ENCODE measurements at places on chromosomes 12 and 14.

DNA sequence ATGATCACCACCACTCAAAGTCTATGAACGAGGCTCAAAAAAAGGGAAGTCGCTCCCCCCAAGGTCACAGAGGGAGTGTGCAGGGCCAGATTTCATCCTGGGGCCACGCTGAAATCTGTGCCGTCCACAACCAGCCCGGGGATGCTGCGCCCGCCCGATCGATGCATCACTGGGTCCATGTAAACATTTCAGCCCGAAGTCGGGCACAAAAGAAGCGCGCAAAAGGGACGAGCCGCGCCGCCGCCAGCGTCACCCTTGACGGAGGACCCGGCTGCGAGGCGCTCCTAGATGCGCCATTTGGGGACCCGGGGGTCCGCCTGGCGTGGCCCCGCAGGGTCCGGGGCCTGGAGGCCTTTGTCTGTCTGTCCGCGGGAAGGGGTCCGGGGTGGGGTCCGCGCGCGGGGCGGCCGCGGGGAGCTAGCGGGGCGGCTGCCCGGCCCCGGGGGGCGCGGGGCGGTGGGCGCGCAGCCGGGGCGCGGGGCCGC is 503 bp downstream of the FBXO21 start:
- no peak for DNase-seq

GRCh38 chr12:12718381-12718759 is 1.2 kb downstream of the CDKN1B start:
- no peak for DNase-seq

DNA sequence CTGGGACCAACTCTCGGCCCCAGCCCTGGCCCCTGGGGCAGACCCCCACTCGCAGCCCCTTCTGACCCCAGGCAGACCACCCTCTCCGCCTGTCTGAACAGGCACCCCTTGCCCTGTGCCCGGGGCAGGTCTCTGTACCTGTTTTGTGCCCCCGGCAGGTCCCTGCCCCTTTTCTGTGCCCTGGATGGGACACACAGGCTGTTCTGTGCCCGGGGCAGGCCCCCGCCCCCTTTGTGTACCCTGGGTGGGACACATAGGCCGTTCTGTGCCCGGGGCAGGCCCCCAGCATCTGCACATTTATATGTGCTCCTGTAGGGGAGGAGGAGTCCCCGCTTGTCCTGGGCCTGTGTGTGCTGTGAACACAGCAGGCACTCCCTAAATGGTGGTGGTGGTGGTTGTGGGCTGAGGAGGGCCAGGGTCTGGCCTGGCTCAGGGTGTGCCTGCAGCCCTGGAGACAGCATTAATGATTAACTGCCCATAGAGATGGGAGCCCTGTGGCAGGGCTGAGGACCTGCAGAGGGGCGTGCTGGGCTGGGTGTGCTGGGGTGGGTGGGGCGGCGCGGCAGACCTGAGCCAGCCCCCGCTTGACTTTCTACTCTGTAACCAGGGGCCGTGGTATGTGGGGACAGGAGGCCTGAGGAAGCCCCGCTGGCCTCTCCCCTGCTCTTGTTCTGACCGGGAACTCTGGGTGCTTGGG is 3.7 kb downstream of the FBRSL1 start:
- DNase-seq: no peak

- no peak for DNase-seq
Observed at GRCh38 chr14:58785701-58786100, 147.9 kb downstream of the DACT1 start.

DNA sequence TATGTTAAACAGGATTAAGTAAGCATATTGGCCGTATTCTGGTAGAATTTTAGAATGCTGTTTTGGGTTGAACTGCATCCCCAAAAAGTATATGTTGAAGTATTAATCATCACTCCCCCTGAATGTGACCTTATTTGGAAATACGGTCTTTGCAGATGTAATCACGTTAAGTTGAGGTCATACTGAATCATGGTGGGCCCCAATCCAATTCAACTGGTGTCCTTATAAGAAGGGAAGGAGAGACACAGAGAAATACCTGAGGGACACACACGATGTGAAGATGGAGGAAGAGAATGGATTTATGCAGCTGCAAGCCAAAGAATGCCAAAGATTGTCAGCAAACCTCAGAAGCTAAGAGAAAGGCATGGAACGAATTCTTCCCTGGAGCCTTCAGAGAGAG is 268.6 kb downstream of the ITPR2 start:
- no peak for DNase-seq

DNA sequence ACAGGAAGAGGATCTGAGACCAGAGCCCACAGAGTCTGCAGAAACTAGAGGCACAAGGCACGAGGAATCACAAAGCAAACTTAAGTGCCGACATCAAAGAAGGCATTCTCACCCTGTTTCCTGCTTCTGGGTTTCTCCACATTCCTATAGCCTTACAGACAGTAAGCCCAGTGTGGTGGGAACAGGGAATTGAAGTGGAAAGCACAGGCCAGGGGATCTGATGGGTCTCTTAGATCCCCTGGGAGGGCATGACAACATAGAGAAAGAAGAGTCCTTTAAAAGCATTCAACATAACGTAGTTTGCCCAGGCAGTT is 75.6 kb upstream of the FRMD6 start:
- DNase-seq: no peak

DNA sequence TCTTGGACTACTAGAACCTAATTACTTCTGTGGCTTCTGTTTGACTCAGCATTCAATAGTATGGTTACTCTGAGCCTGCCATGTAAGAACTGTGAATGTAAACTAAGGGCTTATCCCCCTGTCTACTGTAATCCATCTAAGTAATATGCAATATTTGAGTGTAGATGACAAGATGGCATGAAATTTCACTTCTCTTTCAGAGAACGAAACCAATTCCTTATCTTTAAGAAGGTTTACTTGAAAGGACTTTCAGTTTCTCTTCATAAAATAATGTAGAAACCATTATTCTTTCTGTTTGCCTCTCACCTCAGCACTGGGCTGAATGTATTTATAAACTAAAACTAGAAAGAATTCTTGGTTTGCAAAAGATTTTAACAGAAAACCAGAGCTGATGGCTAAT is 60.4 kb upstream of the ARID2 start:
- no peak for DNase-seq

DNA sequence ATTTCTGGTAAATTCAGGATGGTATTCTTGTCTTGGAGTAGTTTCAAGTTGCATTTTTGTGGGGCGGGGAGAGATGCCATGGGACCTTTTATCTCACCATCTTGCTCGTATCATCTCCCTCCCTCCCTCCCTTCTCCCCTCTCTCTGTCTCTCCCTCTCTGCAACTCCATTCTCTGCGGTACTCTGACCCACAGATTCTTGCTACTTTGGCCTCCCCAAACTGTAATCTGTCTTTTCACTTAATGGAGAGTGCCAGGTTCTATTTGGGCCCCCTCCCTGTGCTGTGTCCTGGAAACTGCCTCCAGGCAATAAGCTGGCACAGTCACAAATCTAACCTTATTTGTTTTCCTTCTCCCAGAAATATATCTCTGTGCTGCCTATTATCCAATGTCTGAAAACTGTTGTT is 175.2 kb downstream of the PAWR start:
- no peak for DNase-seq

GRCh38 chr12:54306925-54307741 is 6.3 kb upstream of the NFE2 start:
- peak; percentile 23 for DNase-seq

- no peak for DNase-seq
Observed at GRCh38 chr14:98189062-98189461, 1082.9 kb downstream of the BCL11B start.

- no peak for DNase-seq
Observed at GRCh38 chr14:63220526-63220925, 16.3 kb downstream of the RHOJ start.

GRCh38 chr12:102484428-102484958 is 4.1 kb upstream of the IGF1 start:
- DNase-seq: no peak

DNA sequence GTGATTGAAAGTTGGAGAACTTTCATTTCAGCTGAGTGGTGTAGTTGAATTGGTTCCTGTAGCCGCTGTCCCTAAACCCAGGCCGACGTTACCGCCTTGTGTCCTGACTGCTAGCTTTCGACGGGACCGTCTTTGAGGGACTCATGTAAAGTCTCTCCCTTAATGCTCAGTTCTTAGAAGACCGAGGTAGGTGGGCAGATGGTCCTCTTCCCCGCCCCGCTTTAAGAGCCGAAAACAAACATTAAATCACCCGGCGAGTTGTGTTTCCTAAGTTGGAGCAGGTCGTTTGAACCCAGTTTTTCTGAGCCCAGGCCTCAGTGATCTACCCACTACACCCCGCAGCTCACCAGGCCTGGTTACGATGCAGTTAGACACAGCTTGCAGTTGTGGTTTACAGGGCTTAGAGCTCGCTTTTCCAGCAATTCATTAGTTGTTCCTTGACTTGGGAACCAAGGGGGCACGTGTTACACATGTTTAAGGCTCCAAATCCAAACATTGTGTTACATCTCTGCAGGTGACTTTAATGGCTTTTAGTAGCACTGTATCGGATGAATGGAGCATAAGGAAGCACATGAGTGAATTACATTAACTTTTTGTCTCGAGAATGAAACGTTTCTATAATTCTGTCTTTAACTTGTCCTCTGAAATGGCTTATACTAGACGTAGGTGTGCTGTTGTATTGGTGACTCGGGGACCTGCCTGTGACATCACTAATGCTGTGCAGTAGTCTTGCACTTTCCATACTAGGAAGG is 790 bp downstream of the NEDD1 start:
- DNase-seq: no peak

DNA sequence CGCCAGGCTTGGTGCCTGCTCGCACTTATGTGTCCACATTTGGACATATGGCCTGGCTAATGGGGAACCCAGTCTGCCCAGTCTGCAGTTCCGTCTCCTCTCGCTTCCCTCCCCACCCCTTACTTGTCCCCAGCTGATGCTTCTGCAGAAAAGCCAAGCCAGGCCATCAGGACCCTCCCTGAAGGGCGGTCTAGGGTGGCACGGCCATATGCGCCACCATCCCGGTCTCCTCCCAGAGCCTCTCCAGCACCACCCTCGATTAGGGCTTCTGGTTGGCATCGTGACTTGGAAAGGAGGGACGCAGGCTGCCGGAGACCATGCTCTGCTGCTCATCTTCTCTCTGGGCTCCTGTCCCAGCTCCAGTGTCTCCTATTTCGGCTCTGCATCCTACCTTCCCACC is 54.6 kb downstream of the CALM1 start:
- no peak for DNase-seq

GRCh38 chr12:90987101-90987500 is 17.7 kb downstream of the EPYC start:
- peak; percentile 48 for DNase-seq

GRCh38 chr14:33931461-33931860 is 19.4 kb downstream of the EGLN3 start:
- DNase-seq: no peak

- no peak for DNase-seq
Observed at GRCh38 chr12:42277396-42278127, 39.5 kb upstream of the YAF2 start.

DNA sequence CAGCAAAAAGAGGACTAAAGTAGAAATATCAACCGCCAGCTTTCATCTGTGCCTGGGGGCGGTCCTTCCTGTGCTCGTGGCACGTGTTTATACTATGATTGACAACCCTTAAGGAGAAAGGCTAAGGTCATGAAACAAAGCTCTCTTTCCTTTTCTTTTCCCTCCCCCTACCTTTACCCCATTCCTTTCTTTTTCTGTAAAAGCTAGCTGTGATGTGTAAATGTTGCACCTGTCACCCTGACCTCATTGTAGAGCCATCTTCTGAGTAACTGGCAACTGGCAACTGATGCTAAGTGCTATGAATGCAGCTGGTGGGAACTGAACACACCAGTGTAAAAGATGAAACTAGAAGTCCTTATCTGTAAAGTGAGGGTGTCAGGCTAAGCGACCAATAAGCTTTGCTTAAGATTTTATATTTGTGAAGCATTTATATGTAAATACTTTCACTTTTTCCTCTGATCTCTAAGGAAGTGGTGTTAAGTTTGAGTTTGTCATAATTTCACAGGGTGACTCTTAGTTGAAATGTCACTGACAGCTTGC is 102.8 kb upstream of the BCAT1 start:
- no peak for DNase-seq

DNA sequence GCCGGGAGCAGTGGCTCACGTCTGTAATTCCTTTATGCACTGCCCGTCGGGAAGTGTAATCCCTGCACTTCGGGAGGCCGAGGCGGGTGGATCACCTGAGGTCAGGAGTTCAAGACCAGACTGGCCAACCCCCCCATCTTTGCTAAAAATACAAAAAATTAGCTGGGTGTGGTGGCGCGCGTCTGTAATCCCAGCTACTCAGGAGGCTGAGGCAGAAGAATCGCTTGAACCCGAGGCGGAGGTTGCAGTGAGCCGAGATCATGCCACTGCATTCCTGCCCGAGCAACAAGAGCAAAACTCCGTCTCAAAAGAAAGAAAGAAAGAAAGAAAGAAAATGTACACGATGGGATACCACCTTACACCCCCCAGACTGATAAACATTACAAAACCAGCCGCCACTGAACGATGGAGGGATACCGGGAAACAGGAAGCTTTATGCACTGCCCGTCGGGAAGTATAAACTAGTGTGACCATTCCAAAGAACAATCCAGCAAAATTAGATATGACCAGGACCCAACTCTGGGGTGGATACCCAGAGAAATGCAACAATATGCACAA is 1.1 kb downstream of the ABCD4 start:
- DNase-seq: no peak

- DNase-seq: no peak
Observed at GRCh38 chr14:39322807-39323206, 89.1 kb downstream of the MIA2 start.

DNA sequence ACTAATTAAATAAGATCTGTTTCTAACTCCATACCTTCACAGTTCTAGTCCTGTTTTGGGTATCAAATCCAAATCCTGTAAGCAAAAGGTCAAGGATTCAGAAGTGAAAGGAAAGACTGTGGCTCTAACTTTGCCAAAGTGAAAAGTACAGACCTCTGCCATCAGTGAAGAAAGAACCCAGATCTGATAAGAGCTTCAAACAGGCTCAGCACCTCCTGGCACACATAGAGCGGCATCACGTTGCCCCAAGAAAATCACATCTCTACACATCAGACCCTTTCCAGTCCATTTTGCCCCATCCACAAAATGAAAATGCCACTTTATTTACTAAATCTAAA is 23.2 kb downstream of the CLIP1 start:
- DNase-seq: no peak

DNA sequence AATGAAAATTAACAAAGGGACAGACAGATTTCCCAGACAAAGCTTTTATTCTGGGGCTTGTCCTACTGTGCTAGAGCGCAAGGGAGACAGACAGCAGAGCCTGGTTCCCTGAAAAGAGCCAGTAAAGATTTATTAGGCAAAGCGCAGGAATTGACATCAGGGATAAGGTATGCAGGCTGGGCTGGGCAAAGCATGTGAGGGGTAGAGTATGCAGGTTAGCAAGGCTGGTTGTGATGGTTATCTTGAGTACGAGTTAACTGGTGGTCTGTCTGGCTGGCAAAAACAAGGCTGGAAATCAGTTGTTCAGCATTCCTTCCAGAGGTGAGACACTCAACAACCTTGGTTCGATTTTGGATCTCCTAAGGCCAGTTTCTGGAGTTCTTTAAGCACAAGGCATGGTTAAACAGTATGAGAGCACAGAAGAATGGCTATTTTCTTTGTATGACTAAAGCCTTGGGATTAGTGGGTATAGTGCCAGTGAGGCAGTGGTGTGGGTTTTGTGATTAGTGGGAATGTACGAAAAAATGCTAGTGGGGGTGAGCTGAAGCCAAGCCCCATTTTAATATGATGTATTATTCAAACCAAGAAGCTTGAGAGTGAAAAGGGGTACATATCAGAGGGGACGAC is 30.9 kb downstream of the BTBD7 start:
- DNase-seq: peak; percentile 81

GRCh38 chr12:5521456-5522325 is 89.8 kb downstream of the NTF3 start:
- DNase-seq: no peak

- DNase-seq: no peak
Observed at GRCh38 chr14:69771136-69771535, 4.2 kb downstream of the SRSF5 start.
